ENCODE measurements at places on chromosomes 6 and 20. TPM values are rescaled to one million over a fixed set of nuclear protein-coding genes. Genes with fewer than 3 reads are reported as not detected.

DNA sequence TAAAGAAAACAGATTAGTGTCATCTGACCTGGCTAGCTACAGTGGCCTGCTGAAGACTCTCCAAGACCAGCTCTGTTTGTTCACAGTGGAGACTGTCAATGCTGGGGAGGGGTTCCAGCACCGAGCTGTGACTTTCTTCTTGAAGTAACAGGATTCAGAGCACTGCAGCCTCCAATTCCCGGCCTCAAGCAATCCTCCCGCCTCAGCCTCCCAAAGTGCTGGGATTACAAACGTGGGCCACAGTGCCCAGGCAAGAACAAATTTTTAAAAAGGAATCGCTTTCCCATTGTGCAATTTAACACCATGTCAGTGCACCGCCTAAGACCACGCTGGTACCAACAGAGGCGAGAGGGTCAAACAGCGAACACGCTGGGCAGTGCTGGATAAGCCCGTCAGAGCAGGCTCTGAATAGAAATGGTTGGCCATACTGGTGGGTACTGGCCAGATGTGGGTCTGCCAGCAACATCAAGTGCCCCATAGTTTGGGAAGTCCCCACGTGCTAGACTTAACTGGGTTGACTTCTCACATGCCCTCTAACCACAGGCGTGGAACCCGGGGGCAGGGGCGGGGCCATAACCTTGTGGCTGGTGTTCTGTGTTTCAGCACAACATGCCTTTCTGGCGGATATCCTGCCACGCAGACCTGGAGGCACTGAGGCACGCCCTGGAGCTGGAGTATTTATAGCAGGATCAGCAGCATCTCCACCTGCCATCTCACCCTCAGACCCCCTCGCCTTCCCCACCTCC, 168.9 kb downstream of the ZMYND8 start:
- H3K4me1 ChIP-seq: no peaks in the 10 kb centered on the region
- H3K36me3 ChIP-seq: no peaks in the 10 kb centered on the region
- no peak for DNase-seq
- no peak overlapping the region for H3K27ac ChIP-seq

Gene CEP57L1
- total RNA-seq: 7.8 TPM

Gene PRSS35
- total RNA-seq: not detected

Gene POLR1C
- 14.7 TPM for total RNA-seq

DNA sequence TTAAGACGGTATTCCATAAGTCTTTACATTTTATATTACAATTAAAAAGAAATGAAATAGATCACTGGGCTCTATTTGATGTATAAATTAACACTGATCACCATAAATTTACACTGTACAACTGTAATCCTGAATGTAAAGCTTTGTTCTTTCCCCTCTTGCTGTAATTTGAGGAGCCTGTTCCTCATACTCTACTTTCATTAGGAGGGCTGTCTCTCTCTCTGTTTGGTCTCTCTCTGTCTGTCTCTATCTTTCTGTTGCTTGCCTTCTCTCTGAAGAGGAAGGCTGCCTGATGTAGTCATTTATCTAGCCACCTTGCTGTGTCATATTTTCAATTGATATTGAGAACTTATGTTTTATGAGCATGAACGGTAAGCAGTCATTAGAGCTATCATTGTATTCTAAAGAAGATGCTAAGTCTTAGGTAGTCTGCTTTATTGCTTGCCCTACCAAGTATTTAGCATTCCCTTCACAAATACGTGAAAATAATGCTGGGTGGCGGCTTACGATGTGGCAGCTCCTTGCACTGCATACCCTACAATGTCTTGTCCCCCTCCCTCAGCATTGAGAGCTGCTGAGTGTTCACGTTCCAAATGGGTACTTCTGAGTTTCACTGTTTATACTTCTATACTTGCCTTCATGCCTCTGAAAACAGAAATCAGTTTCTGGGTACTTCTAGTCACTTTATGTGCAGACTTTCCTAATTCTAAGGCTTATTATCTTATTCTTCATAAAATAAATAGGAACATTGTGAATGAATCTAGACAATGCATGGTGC, 205.5 kb downstream of the NKAIN2 start:
- H3K27ac ChIP-seq: no peak overlapping the region
- no peaks in the 10 kb centered on the region for H3K27me3 ChIP-seq
- H3K4me1 ChIP-seq: no peaks in the 10 kb centered on the region
- H3K36me3 ChIP-seq: no peaks in the 10 kb centered on the region
- no peak for DNase-seq

- no peak for DNase-seq
- H3K27ac ChIP-seq: no peak overlapping the region
- H3K4me1 ChIP-seq: peaks cover 4% of the 10 kb centered on the region
- H3K27me3 ChIP-seq: no peaks in the 10 kb centered on the region
Observed at GRCh38 chr6:168671863-168672546, 231.0 kb downstream of the SMOC2 start.

DNA sequence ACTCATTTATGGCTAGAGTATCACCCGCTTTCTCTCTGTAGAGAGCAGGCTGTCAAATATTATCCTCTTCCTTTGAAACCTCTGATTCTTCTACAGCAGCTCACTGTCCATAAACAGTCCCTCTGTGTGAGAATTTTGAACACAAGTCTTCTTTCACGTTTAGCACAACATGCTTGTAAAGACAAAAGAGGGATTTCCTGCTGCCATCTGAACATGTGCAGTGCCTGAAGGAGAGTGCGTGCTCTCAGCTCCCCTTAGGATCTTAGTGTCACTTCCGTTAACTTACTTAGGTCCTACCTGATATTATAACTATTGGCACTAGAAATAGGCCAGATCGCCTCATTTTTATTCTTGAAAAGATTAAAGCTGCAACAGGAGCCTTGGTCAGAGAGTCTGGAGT, 50.9 kb downstream of the FNDC1 start:
- H3K36me3 ChIP-seq: no peaks in the 10 kb centered on the region
- no peaks in the 10 kb centered on the region for H3K27me3 ChIP-seq
- no peak overlapping the region for H3K4me3 ChIP-seq
- DNase-seq: no peak

- H3K36me3 ChIP-seq: peaks cover 47% of the 10 kb centered on the region
- no peaks in the 10 kb centered on the region for H3K27me3 ChIP-seq
- DNase-seq: no peak
- no peak overlapping the region for H3K4me3 ChIP-seq
- H3K27ac ChIP-seq: no peak overlapping the region
Observed at GRCh38 chr20:17627101-17627955, 54.7 kb downstream of the RRBP1 start.

- DNase-seq: no peak
- H3K4me1 ChIP-seq: peaks cover 73% of the 10 kb centered on the region
- H3K27me3 ChIP-seq: no peaks in the 10 kb centered on the region
- H3K4me3 ChIP-seq: no peak overlapping the region
- no peak overlapping the region for H3K27ac ChIP-seq
- peaks cover 9% of the 10 kb centered on the region for H3K36me3 ChIP-seq
Observed at GRCh38 chr6:124967444-124967843, 5.2 kb downstream of the RNF217 start.

Gene PLN
- 5.4 TPM for total RNA-seq
